Breast epithelium (tissue), 4 donors: ENCODE measurements at places on chromosomes 16 and 17. TPM values are rescaled to one million over a fixed set of nuclear protein-coding genes. Genes with fewer than 3 reads are reported as not detected.

DNA sequence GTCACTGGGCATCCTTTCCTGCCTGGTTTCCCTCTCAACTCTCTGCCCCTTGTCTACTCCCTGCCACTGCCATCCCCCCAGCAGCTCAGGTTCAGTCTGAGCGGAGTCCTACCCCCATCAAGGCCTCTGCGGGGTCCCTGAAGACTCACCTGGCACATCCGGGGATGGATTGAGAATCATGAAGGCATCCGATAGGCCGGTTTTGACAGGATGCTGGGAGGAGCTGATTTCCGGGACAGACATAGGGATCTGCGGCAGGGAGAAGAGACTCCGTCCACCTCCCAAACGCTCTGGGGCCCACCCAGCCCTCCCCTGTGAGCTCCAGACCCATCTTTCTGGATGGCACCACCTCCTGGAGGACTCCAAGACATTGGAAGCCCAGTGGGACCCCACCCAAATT, 45.7 kb downstream of the PLXDC1 start:
- no peak for DNase-seq

DNA sequence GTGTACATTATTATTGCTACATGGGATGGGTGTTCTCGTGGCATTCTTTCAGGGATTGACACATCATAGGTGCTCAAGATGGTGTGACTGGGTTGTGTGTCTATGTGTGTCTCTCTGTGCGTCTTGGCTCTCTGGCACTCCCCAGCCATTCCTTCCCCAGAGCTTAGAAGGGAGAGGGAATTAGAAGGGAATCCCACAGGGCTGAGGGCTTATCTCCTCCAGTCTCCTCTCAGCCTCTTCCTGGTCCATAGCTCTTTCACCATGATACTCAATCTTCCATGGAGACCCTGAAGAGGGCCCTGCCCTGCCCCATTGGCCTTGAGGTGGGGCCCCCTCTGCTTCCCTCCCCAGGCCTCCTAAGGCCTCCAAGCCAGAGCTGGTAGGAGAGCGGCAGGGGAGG, 52.0 kb downstream of the MRM1 start:
- no peak for DNase-seq

DNA sequence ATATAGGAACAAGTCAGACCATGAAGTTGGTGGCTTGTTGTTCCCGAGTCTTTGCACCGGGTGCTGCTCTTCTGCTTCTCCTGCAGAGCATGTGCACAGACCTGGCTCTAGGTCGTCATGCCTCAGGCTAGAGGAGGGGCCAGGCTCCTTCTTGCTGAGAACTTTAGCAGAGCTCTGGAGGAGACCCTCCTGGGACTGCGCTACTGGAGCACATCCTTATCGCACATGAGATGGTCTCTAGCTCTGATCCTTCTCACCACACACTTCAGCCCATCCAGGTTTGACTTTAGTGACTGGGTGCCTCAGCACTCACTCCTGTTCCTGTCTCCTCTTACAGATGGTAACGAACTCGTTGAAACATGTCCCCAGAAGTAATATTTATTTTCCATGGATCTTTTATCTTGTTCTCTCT, 14.9 kb downstream of the FOXK2 start:
- DNase-seq: no peak

DNA sequence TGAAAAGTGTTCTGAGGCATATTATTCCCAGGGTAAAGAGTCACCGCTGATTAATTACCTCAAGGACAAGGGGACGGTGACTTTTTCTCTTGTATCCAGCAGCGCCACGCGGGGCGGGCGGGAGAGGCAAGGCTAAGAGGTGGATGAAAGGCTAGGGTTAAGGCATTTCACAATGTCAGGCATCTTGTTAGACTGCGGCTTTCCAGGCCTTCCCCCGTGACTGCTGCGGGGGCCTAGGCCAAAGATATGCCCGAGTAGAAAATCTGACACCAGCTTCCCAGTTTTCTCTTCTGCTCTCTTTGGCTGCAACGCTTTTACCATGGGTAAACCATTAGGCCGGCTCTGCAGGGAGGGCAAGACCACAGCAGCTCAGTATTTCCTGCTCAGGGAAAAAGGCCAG, 698.2 kb downstream of the MAF start:
- DNase-seq: no peak

DNA sequence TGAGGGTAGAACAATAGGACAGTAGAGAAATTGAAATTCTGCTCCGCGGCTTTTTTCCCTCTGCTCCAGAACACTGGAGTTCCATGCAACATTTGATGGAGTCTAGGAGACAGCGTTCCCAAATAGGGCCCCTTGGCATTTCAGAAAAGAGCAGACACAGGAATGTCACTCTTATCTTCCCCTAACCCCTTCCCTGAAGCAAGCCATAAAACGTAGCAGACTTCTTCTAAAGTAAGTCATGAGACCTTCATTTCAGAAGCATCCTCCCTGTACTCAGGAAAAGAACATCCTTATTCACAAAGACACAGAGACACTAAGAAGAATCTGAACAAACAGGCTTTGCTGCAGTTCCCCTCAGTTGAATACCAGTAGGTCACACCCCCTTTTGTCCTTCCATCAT, 296.1 kb upstream of the SOX9 start:
- DNase-seq: no peak

DNA sequence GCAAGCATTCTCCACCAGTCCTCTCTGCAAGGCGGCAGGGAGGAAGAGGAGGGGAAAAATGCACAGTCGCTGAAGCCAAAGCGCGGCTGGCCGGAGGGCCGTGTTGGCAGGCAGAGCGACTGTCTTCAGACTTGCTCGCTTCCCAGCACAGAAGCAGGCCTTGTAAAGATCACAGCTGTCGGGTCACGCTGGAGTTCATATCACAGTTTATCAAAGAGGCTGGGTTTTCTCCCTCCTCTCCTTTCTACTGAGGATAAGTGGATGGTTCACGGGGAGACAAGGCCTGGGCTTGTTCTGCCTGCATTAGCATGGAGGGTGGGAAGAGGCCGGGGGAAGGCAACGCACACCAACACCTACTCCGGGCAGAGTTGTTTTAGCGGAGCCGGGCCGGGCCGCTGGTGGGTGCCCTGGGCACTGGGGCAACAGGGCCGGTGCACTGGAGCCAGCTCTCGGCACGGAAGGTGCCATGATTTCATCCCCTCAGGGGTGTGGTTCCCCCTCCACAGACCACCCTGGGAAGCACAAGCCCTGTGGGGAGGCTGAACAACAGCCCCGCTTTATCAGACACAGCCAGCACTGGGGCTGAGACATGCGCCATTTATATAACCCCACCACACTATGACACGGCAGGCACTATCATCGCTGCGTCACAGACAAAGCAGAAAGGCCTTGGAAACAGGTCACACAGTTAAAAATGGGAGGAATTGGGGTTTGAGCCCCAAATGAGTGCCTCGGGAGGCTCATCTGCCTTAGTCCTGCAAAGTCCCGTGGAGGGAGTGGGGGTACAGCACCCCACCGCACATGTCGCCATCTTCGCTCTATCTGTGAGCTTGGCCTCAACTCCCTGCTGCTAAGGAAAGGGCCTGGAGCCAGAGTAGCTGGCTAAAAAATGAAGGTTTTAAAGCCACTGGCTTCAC, 40.3 kb upstream of the MTSS2 start:
- DNase-seq: no peak

DNA sequence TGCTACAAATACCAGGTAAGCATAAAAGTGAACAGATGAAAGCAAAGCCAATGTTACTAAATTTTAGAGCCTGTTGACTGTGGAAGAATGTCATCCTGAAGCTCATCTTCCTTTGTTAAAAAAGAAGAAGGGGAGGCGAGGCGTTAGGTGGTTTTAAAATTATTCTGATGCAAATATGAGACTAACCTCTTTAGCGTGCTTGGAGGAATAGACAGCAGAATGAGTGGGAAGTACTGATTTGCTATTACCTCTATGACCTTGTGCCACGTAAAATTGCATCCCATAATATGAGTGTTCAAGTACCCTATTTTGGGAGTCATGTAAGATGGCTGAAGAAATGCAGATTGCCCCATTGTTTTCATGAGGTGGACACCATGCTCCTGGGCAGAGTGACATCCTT, 95.7 kb downstream of the ELAC2 start:
- no peak for DNase-seq

DNA sequence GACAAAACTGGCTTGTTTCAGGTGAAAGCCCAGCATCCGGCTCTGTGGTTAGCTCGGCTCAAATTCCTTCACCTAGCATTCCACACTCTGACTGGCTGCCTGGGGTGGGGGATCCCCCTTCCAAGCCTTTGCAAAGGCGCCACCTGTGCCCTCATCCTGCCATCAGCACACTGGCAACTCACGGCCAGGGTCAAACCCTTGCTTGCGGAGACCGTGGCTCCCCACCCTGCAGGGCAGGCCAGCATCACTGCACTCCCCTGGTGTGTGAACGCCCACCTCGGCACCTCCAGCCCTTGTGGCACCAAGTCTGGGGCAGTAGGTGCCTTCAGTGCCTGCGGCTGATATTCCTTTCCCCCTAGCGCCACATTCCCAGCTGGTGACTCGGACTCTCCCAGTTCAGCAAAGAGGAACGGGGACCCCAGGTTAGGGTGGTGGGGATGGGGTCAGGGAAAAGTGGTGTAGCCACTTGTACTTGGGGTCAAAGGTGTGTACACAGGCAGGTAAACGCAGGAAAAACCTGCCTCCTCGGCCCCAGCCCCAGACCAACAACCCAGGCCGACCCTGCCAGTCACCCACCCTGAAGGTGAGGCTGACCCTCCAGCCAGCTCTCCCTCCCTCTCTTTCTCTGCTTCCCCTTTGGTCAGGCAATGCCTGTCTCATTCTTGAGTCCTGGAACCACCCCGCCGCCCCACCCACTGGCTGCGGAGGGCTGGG, 1.1 kb downstream of the FLII start:
- DNase-seq: peak; percentile 69

- no peak for DNase-seq
These were observed 29.8 kb downstream of the TMEM132E start for GRCh38 chr17:34609210-34609609.

GRCh38 chr17:57106107-57106835, 21.2 kb downstream of the AKAP1 start:
- no peak for DNase-seq

The ZNF469 gene
- 0.80 TPM for total RNA-seq

The ELP5 gene
- 26.9 TPM for total RNA-seq

The CDT1 gene
- 3.2 TPM for total RNA-seq

The ITGB3 gene
- total RNA-seq: 29.8 TPM

The C17orf50 gene
- not detected for total RNA-seq

The NSRP1 gene
- total RNA-seq: 37.0 TPM
